ENCODE measurements at places on chromosomes 5 and 9. TPM values are rescaled to one million over a fixed set of nuclear protein-coding genes. Genes with fewer than 3 reads are reported as not detected.

IL31RA gene
- 0.82 TPM for total RNA-seq

SARDH gene
- total RNA-seq = 5.0 TPM

- H3K4me1 ChIP-seq = peaks cover 9% of the 10 kb centered on the region
- no peak for DNase-seq
- H3K27ac ChIP-seq = no peak overlapping the region
- no peak overlapping the region for H3K4me3 ChIP-seq
- H3K27me3 ChIP-seq = no peaks in the 10 kb centered on the region
Measured at GRCh38 chr5:134512661-134512999, 12.8 kb upstream of the JADE2 start.

DNA sequence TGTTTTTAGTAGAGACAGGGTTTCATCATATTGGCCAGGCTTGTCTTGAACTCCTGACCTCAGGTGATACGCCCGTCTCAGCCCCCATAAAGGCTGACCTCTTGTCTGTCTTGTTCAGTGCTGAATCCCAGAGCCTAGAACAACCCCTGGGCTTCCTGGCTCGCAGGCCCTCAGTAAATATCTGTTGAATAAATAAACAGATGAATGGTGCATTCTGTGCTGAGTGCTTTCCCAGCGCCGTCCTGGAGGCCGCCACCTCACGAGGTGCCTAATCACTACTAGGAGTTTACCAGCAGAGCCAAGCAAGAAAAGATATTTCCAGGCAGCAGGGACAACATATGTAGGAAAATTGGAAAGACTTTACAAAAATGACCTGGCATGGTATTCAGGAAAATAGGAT lies 88.5 kb downstream of the SNX24 start:
- H3K4me3 ChIP-seq = no peak overlapping the region
- no peaks in the 10 kb centered on the region for H3K36me3 ChIP-seq
- no peak overlapping the region for H3K27ac ChIP-seq
- H3K27me3 ChIP-seq = no peaks in the 10 kb centered on the region

GRCh38 chr5:41600731-41601130 lies 90.3 kb upstream of the PLCXD3 start:
- no peak for DNase-seq
- H3K27ac ChIP-seq = no peak overlapping the region
- H3K36me3 ChIP-seq = no peaks in the 10 kb centered on the region
- H3K27me3 ChIP-seq = no peaks in the 10 kb centered on the region
